Stimulated activated CD4-positive, alpha-beta T cell treated with anti-CD3 and anti-CD28 coated beads, Interleukin-15, amount 100 ng/mL, for 1 hour (primary cell): ENCODE measurements at places on chromosomes 4 and X.

DNA sequence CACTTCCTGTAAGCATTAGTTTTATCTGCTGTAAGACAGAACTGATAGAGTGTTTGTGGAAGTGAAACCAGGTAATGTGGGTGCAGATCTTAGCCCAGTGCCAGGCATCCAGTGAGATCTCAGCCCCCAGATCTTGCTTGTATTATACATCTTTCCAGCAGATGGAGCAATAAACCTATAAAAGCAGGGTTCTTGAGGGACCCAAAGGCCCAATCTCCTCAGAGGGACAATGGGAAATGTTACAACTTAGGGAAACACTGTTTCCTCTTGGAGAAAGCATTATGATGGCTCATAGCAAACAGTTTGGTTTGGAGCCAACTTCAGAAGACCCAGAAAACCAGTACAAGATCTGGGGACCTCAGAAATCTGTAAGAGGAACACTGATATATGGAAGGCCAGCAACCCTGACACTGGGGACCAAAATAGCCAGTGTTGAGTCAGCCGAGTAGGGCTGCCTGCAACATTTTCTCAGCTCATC, 206.3 kb downstream of the SLC7A11 start:
- DNase-seq = no peak

- no peak for DNase-seq
Observed at GRCh38 chr4:20486433-20486832, 213.8 kb upstream of the PACRGL start.

GRCh38 chr4:115852767-115853091, 739.3 kb upstream of the NDST4 start:
- DNase-seq = no peak

DNA sequence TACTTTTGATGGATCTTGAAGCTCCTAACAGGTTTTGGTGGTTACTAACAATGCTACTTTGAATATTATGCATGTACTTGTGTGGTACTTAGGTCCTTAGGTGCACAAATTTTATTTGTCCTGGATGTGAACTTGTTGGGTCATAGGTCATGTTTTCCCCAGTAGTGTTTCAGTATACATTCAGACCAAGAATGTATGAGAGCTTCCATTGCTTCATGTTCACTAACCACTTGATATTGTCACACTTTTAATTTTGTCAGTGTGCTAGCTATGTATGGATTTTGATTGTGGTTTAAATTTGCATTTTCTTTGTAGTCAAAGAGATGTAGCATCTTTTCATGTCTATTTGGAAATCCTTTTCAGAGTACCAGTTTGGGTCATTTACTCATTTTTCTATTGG, 32.2 kb downstream of the CLCN3 start:
- DNase-seq = no peak

DNA sequence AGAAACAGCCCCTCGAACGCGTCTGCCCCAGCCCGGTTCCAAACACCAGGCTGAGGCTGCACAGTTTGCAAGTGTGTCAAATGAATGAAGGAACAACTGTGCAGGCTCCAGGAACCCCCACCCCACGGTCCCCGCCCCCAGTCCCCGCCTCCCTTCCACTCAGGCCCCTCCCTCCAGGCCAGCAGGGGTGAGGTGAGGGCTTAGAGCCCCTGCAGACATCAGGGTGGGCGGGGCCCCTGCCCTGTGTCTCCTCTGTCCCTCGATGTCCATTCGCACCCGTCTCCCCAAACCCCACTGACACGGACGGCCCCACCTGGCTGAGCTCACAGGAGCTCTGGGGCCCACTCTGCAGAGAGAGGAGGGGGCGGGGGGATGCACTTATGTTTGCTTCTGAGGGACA, 28.5 kb downstream of the TACC3 start:
- DNase-seq = no peak
